ENCODE measurements at places on chromosomes 3 and 15. TPM values are rescaled to one million over a fixed set of nuclear protein-coding genes. Genes with fewer than 3 reads are reported as not detected.

STRIT1 gene
- not detected for total RNA-seq

ARHGAP11A gene
- total RNA-seq: 12.3 TPM

GRAMD2A gene
- total RNA-seq: 0.46 TPM

SHQ1 gene
- 18.7 TPM for total RNA-seq

CLDN18 gene
- total RNA-seq: not detected

CHRNA7 gene
- total RNA-seq: 1.2 TPM

ADAMTS7 gene
- total RNA-seq: 18.8 TPM

STRC gene
- 0.17 TPM for total RNA-seq

RBP2 gene
- total RNA-seq: not detected

GOLGA8M gene
- total RNA-seq: 2.0 TPM

GLDN gene
- 3.7 TPM for total RNA-seq

SLC6A11 gene
- 0.03 TPM for total RNA-seq

CCR8 gene
- not detected for total RNA-seq

SMAD6 gene
- 20.8 TPM for total RNA-seq

WDR82 gene
- total RNA-seq: 85.0 TPM

SPATA12 gene
- not detected for total RNA-seq

DHX30 gene
- 85.6 TPM for total RNA-seq

VEPH1 gene
- 72.0 TPM for total RNA-seq

CNBP gene
- 195 TPM for total RNA-seq

C3orf20 gene
- under 0.01 TPM for total RNA-seq

HTR3E gene
- total RNA-seq: not detected

IGF1R gene
- 76.7 TPM for total RNA-seq

GOLGA8Q gene
- 1.1 TPM for total RNA-seq

DOCK3 gene
- 0.30 TPM for total RNA-seq

GALNT15 gene
- total RNA-seq: 9.1 TPM

Measured in smooth muscle cell of the pulmonary artery (primary cell).